ENCODE measurements at places on chromosomes 5 and 9.
A peak's percentile ranks its signal among the peaks of the same experiment; 100 is the strongest.

DNA sequence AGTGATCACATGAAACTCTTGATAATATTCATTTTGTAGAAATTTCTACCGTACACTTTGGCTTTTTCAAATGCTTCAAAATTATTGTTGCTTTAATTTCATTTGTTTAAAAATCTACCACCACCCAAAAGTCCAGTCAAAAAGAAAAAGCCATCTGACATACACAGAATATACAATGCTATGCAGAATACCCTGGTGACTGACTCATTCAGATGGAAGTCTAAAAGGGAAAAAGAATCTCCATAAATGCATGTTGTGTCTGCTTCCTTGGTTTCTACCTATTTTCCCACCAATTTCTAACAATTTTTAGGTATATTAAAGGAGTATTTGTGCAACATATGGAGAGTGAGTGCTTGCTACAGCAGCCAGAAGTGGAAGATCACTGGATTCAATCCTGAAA, 9.3 kb upstream of the RAPGEF6 start:
- DNase-seq, result no peak

- no peak for DNase-seq
Observed at GRCh38 chr5:119288379-119289033, 67.3 kb upstream of the TNFAIP8 start.

GRCh38 chr9:33686942-33687341, 108.4 kb upstream of the PRSS3 start:
- DNase-seq, result no peak

- DNase-seq, result no peak
Observed at GRCh38 chr5:40734986-40735385, 20.8 kb downstream of the TTC33 start.

DNA sequence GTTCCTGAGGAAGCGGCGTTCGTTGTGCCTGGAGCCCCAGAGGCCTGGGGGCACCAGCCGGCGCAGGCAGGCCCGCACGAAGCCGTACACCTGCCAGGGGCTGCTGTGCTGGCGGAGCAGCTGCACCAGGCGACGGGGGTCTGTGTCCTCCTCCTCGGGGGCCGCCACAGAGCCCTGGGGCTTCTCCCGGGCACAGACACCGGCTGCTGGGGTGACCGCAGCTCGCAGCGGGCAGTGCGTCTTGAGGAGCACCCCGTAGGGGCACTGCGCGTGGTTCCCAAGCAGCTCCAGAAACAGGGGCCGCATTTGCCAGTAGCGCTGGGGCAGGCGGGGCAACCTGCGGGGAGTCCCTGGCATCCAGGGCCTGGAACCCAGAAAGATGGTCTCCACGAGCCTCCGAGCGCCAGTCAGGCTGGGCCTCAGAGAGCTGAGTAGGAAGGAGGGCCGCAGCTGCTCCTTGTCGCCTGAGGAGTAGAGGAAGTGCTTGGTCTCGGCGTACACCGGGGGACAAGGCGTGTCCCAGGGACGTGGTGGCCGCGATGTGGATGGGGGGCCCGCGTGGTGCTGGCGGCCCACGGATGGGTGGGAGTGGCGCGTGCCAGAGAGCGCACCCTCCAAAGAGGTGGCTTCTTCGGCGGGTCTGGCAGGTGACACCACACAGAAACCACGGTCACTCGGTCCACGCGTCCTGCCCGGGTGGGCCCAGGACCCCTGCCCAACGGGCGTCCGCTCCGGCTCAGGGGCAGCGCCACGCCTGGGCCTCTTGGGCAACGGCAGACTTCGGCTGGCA, 1.3 kb downstream of the TERT start:
- no peak for DNase-seq

- DNase-seq, result no peak
Observed at GRCh38 chr9:37382982-37383357, 39.5 kb upstream of the GRHPR start.

DNA sequence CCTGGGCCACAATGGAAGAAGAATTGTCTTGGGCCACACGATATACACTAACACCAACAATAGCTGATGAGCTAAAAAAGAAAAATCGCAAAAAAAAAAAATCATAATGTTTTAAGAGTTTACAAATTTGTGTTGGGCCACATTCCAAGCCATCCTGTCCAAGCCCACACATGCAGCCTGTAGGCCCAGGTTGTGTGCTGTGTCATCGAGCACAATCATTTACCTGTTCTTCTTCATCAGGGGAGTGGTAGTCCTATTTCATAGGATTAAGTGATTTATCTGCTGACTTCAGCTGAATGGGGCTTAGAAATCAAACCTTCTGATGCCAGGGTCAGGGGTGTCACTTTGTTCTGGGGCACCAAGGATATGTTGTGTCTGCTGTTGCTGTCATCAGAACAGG, 44.6 kb upstream of the ELL2 start:
- DNase-seq, result no peak

GRCh38 chr9:114384341-114384740, 3.4 kb downstream of the AKNA start:
- DNase-seq, result no peak

- no peak for DNase-seq
Observed at GRCh38 chr5:82417776-82418607, 139.8 kb upstream of the RPS23 start.

- no peak for DNase-seq
Observed at GRCh38 chr5:152086668-152087067, 162.0 kb upstream of the GLRA1 start.

DNA sequence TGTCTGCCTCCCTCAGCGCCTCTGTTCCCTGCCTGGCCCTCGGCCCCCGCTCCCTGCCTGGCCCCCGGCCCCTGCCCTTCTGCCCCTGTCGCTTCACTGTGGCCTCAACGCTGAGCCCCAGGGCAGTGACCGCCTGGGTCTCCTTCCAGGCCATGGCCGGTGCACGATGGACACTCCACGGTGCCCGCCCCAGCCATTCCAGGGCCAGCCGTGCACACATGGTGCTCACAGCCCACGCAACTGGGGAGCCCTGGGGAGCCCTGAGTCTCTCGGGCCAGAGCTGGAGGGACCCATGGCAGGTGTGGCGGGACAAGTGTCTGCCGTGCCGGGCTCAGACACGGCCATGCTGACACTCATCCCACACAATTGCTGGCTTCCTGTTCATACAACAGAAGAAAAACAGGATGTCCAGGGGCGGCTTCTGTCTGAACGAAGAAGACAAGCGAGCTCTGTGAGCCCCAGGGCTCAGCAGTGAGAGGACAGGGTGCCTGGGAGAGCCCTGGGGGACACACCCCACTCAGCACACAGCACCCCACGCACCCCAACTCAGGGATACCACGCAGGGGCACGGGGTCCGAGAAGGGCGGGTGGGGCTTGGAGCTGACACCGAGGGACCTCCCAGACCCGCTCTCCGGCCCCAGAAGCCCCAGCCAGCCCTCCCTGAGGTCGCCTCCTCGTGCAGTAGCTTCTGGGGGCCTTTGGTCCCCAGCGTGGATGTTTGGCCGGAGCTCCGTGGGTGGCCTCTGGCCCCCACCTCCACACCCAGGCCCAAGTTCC, 35.7 kb downstream of the EXD3 start:
- DNase-seq, result no peak

GRCh38 chr5:170603578-170604565, 100.1 kb downstream of the KCNIP1 start:
- DNase-seq, result no peak

- no peak for DNase-seq
Observed at GRCh38 chr9:119157196-119157595, 212.0 kb downstream of the BRINP1 start.

- DNase-seq, result no peak
Observed at GRCh38 chr9:90568667-90569066, 74.0 kb downstream of the DIRAS2 start.

DNA sequence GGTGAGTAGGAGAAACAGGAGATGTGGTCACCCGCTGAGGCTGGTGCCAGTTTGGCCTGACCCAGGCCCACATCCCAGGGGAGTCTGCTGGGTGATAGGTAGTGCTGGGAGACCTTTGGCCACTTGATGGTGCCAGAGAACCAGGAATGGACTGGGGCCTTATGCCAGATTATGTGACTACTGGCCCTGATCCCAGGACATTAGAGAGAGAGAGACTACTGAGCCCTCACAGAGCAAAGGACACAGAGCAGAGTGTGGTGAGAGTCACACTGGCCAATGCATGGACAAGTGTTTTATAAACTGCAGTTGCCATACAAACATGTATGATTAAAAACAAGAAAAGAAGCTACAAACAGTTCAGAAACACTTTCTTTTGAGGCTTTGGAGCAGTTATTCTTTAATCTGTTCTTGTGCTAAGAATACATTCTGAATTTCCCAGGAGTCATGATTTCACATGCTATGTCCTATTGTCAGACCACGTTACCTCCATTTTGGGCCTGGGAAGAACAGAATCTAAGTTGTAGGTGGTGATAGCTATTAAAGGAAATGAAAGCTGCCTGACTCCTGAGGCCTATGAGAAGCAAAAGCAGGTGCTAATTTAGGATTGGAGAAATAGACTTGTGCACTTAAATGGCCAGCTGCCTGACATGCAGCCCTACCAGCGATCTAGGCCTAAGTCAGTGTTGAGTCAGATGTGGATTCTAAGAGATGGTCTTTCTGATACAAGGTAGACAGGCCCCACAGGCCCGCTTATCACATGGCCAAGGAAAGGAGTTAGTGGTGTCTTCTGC, 32.6 kb upstream of the TMOD1 start:
- peak; percentile 68 for DNase-seq

DNA sequence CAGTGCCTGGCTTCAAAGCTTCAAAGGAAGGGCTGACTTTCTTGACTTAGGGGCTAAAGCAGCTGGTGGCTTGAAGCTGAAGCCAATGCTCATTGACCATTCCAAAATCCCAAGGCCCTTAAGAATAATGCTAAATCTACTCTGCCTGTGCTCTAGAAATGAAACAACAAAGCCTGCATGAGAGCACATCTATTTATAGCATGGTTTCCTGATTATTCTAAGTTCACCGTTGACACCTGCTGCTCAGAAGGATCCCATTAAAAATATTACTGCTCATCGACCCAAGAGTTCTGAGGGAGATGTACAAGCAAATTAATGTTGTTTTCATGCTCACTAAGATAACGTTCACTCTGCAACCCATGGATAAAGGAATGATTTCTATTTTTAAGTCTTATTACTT, 6.7 kb downstream of the TMEM174 start:
- no peak for DNase-seq

GRCh38 chr5:79474367-79475151, 39.4 kb downstream of the HOMER1 start:
- no peak for DNase-seq

DNA sequence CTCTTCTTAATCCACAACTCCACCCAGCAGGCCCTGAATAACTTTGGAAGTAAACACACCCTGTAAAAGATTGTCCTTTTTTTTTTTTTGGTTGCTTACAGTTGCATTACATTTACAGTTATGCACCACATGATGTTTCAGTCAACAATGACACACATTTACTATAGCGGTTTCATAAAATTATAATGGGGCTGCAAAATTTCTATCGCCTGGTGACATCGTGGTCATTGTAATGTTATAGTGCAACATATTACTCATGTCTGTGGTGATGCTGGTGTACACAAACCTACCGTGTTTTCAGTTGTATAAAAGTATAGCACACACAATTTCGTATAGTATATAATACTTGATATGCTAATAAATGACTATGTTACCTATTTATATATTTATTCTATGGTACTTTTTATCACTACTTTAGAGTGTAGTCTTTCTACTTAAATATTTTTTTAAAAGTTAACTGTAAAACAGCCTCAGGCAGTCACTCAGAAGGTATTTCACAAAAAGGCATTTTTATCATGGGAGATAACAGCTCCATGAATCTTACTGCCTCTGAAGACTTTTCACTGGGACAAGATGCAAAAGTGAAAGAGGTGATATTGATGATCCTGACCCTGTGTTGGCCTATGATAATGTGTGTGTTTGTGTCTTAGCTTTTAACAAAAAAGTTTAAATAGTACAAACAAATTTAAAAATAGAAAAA, 695.4 kb upstream of the CDH18 start:
- DNase-seq, result no peak

- DNase-seq, result no peak
Observed at GRCh38 chr5:158119961-158120723, 261.2 kb upstream of the CLINT1 start.

- DNase-seq, result no peak
Observed at GRCh38 chr5:55030676-55031369, 6.8 kb downstream of the GZMK start.

Data from pancreas (tissue), 10 donors.